ENCODE measurements at places on chromosomes 4 and X. TPM values are rescaled to one million over a fixed set of nuclear protein-coding genes. Genes with fewer than 3 reads are reported as not detected.

GRCh38 chr4:13483136-13483767, 888 bp downstream of the RAB28 start:
- no peaks in the 10 kb centered on the region for H3K36me3 ChIP-seq
- H3K27me3 ChIP-seq: no peaks in the 10 kb centered on the region
- H3K4me3 ChIP-seq: peak overlapping the region; percentile 95
- no peak for DNase-seq

GRCh38 chrX:139924069-139924695, 8.7 kb downstream of the ATP11C start:
- H3K4me1 ChIP-seq: no peaks in the 10 kb centered on the region
- H3K27ac ChIP-seq: no peak overlapping the region
- DNase-seq: no peak
- H3K27me3 ChIP-seq: no peaks in the 10 kb centered on the region
- no peaks in the 10 kb centered on the region for H3K36me3 ChIP-seq
- H3K4me3 ChIP-seq: no peak overlapping the region

GRCh38 chr4:14871676-14872430, 130.4 kb upstream of the CPEB2 start:
- H3K4me1 ChIP-seq: no peaks in the 10 kb centered on the region
- H3K4me3 ChIP-seq: no peak overlapping the region
- no peak overlapping the region for H3K27ac ChIP-seq
- no peaks in the 10 kb centered on the region for H3K27me3 ChIP-seq

GRCh38 chr4:180925805-180926204, 1317.4 kb upstream of the TENM3 start:
- DNase-seq: no peak
- H3K36me3 ChIP-seq: no peaks in the 10 kb centered on the region
- H3K4me3 ChIP-seq: no peak overlapping the region
- no peaks in the 10 kb centered on the region for H3K4me1 ChIP-seq

Gene HDX
- polyA plus RNA-seq: 0.60 TPM

DNA sequence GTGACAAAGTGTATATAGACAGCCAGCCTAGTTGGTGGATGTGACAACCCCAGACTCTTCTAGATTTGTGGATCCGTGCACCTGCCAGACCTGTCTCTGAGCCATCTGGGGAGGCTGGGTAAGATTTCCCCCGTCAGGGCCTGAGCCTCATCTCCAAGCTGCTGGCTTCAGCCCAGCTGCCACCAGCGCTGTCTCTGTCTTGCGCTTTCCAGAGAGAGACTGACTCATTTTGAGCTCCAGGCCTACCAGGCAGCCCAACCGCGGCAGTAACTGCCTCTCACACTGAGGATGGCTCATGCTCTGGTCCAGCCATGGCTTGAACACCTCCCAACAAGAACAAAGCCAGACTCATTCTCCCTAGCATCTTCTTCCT, 26.4 kb downstream of the NOP14 start:
- no peaks in the 10 kb centered on the region for H3K4me1 ChIP-seq
- H3K36me3 ChIP-seq: peaks cover 39% of the 10 kb centered on the region
- H3K4me3 ChIP-seq: no peak overlapping the region
- DNase-seq: no peak

Gene XK
- polyA plus RNA-seq: 0.78 TPM

DNA sequence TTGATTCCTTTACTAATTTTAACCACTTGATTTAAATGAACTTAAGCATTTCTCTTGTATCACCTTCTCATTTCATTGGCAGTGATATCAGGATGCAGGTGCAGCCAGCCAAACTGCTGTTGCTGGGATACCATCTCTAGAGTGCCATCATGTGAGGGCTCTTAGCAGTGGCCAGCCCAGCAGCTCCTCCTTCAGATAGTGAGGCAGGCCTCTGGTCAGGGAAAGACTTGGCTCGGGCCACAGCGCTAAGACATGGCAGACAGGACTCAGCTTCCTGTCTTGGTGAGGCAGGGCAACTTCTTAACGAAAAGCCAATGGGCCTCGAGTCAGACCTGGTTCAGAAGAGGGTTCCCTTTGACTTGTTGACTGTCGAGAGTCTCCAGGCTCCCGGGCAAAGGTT, 50.0 kb downstream of the NOP14 start:
- no peak overlapping the region for H3K27ac ChIP-seq
- peaks cover 7% of the 10 kb centered on the region for H3K36me3 ChIP-seq
- DNase-seq: no peak
- H3K4me3 ChIP-seq: no peak overlapping the region

DNA sequence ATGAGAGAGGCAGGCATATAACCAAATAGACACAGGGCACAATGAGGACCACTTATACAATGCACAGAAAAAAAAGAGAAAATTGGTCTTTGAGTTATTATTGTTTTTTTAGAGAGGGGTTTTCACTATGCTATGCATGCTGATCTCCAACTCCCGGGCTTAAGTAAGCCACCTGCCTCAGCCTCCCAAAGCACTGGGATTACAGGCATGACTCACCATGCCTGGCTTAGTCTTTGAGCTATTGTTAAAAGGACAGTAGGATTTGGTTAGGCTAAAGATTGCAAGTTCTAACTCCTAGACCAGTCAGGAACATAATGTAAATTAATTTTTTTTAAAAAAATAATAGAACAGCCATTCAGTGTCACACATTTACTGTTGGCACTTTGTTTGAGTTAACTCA, 340.1 kb downstream of the GPAT3 start:
- DNase-seq: no peak
- H3K27me3 ChIP-seq: no peaks in the 10 kb centered on the region
- no peaks in the 10 kb centered on the region for H3K36me3 ChIP-seq
- H3K27ac ChIP-seq: no peak overlapping the region

- H3K36me3 ChIP-seq: no peaks in the 10 kb centered on the region
- H3K4me3 ChIP-seq: no peak overlapping the region
- H3K4me1 ChIP-seq: peaks cover 9% of the 10 kb centered on the region
- no peaks in the 10 kb centered on the region for H3K27me3 ChIP-seq
- H3K27ac ChIP-seq: no peak overlapping the region
- no peak for DNase-seq
Observed at GRCh38 chrX:13430136-13430827, 110.4 kb upstream of the ATXN3L start.

DNA sequence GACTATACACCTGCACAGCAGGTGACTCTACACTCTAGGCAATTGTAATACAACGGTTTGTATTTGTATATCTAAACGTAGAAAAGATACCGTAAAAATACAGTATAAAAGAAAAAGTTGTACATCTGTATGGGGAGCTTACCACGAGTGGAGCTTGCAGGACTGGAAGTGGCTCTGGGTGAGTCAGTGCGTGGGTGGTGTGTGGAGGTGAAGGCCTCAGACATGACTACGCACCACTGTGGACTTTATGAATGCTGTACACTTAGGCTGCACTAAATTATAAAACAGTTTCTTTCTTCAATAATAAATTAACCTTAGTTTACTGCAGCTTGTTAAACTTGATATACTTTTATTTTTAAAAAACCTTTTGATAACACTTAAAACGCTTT, 85.0 kb upstream of the FAT1 start:
- H3K36me3 ChIP-seq: no peaks in the 10 kb centered on the region
- no peaks in the 10 kb centered on the region for H3K27me3 ChIP-seq

- no peaks in the 10 kb centered on the region for H3K27me3 ChIP-seq
- no peaks in the 10 kb centered on the region for H3K4me1 ChIP-seq
- no peak overlapping the region for H3K4me3 ChIP-seq
- no peaks in the 10 kb centered on the region for H3K36me3 ChIP-seq
- H3K27ac ChIP-seq: no peak overlapping the region
- DNase-seq: no peak
Observed at GRCh38 chr4:25190407-25190806, 30.2 kb upstream of the SEPSECS start.

Gene MAOA
- 2.6 TPM for polyA plus RNA-seq

GRCh38 chr4:130192787-130193186, 1096.8 kb downstream of the C4orf33 start:
- H3K36me3 ChIP-seq: no peaks in the 10 kb centered on the region
- no peak overlapping the region for H3K4me3 ChIP-seq
- H3K27ac ChIP-seq: no peak overlapping the region
- H3K4me1 ChIP-seq: no peaks in the 10 kb centered on the region
- DNase-seq: no peak
- no peaks in the 10 kb centered on the region for H3K27me3 ChIP-seq

Gene CORIN
- polyA plus RNA-seq: 0.09 TPM

Gene MAGEB6
- not detected for polyA plus RNA-seq

DNA sequence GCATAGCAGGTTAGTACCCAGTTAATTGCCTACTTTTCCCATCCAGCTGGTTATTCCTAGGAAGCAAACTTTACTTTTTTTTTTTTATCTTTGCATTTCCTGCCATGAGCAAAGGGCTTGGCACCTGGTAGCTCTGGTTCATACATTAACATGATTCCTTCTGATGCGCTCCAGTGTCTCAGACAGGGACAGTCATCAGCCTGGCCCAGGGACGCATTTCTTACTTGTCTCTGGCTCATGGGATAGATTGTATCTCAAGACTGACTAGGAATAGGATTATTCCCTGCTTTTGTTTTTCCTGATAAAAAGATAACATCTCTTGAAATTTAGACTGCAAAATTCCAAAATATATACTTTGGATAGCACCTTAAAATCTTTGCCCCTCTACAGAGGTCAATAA, 571.5 kb upstream of the TENM3 start:
- no peak for DNase-seq
- no peaks in the 10 kb centered on the region for H3K4me1 ChIP-seq
- no peaks in the 10 kb centered on the region for H3K36me3 ChIP-seq
- H3K27ac ChIP-seq: no peak overlapping the region
- no peak overlapping the region for H3K4me3 ChIP-seq
- peaks cover 1% of the 10 kb centered on the region for H3K27me3 ChIP-seq

Gene PARM1
- 2.0 TPM for polyA plus RNA-seq

Gene NEXMIF
- 0.18 TPM for polyA plus RNA-seq

DNA sequence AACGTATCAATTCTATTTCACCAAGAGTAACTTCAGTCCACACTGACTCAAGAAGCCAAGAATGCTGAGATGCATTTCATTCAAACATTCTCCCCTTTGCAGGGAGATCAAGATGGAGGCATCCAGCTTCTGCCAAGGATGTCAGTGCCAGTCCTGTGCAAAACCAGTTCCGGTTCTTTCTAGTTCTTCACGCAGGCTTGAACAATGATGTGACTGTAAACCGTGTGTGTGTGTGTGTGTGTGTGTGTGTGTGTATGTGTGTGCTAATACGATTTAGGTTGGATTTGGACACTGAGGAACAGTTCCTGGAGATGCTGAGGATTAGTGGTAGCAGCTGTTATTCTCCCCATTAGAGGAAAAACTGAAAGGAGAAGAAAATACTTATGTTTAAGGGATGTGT, at the start of gene REELD1:
TSS of gene REELD1 (plus strand) at position 301 of the 400 bp plus-strand sequence. CDS start 2,415 bp downstream, outside the sequence.
- H3K27ac ChIP-seq: no peak within 1 kb of the TSS
- no peak within 1 kb of the TSS for H3K4me3 ChIP-seq
- no peaks in the 10 kb centered on the region for H3K4me1 ChIP-seq
- no peak for DNase-seq
- no peaks in the 10 kb centered on the region for H3K36me3 ChIP-seq

Gene CTAG1B
- polyA plus RNA-seq: not detected

GRCh38 chr4:6207602-6208001, 7.3 kb upstream of the JAKMIP1 start:
- DNase-seq: no peak
- H3K4me1 ChIP-seq: no peaks in the 10 kb centered on the region
- H3K4me3 ChIP-seq: no peak overlapping the region
- no peaks in the 10 kb centered on the region for H3K36me3 ChIP-seq
- no peak overlapping the region for H3K27ac ChIP-seq
- H3K27me3 ChIP-seq: no peaks in the 10 kb centered on the region

Gene FAM114A1
- 9.5 TPM for polyA plus RNA-seq

Gene VCX3B
- not detected for polyA plus RNA-seq

Gene SPARCL1
- polyA plus RNA-seq: 0.51 TPM

Gene EDA2R
- polyA plus RNA-seq: 7.0 TPM

DNA sequence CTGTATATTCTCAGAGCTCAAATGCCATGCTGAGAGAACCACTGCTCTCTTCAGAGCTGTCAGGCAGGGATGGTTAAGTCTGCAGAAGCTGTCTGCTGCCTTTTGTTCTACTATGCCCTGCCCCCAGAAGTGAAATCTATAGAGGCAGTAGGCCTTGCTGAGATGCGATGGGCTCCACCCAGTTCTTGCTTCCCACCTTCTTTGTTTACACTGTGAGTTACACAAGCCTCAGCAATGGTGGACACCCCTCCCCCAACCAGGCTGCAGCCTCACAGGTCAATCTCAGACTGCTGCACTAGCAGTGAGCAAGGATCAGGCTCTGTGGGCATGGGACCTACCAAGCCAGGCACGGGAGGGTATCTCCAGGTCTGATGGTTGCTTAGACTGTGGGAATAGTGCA, 271.6 kb downstream of the CENPC start:
- DNase-seq: no peak
- H3K27ac ChIP-seq: no peak overlapping the region
- H3K36me3 ChIP-seq: no peaks in the 10 kb centered on the region
- no peak overlapping the region for H3K4me3 ChIP-seq

GRCh38 chr4:89111833-89112563, 665 bp downstream of the TIGD2 start:
- H3K27ac ChIP-seq: no peak overlapping the region
- no peaks in the 10 kb centered on the region for H3K36me3 ChIP-seq
- H3K27me3 ChIP-seq: peaks cover 11% of the 10 kb centered on the region
- peak overlapping the region; percentile 69 for H3K4me3 ChIP-seq
- H3K4me1 ChIP-seq: no peaks in the 10 kb centered on the region

Gene MTMR8
- 0.77 TPM for polyA plus RNA-seq

- H3K27me3 ChIP-seq: no peaks in the 10 kb centered on the region
- H3K27ac ChIP-seq: no peak overlapping the region
- no peaks in the 10 kb centered on the region for H3K36me3 ChIP-seq
- DNase-seq: no peak
- peaks cover 6% of the 10 kb centered on the region for H3K4me1 ChIP-seq
Observed at GRCh38 chr4:15149839-15150592, 147.7 kb downstream of the CPEB2 start.

GRCh38 chrX:136067966-136068365, 79.4 kb upstream of the FHL1 start:
- no peak for DNase-seq
- H3K4me3 ChIP-seq: no peak overlapping the region
- no peaks in the 10 kb centered on the region for H3K27me3 ChIP-seq
- H3K36me3 ChIP-seq: no peaks in the 10 kb centered on the region
- H3K27ac ChIP-seq: no peak overlapping the region
- H3K4me1 ChIP-seq: no peaks in the 10 kb centered on the region

DNA sequence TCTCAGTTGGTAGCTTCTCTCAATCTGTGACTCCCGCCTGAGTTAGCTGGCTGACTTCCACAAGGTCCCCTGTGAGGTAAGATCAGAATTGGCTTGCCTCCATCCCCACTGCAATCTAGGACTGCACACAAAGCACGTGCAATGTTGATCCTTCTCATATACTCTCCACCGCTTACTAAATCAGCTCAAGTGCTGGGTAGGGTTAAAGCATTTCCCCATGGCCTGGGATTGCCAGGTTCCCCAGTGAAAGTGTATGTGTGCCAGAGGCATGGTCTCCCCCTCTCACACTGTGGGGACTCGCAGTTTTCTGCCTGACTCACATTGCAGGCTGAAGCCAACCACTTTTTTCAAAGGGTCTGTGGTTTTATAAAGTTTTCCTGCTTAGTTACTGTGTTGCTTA, 886.9 kb downstream of the FAM133A start:
- no peak overlapping the region for H3K27ac ChIP-seq
- no peak for DNase-seq
- H3K27me3 ChIP-seq: no peaks in the 10 kb centered on the region
- H3K4me3 ChIP-seq: no peak overlapping the region
- H3K4me1 ChIP-seq: no peaks in the 10 kb centered on the region
